GM12878 (cell line): ENCODE measurements at places on chromosomes 2 and 18.

DNA sequence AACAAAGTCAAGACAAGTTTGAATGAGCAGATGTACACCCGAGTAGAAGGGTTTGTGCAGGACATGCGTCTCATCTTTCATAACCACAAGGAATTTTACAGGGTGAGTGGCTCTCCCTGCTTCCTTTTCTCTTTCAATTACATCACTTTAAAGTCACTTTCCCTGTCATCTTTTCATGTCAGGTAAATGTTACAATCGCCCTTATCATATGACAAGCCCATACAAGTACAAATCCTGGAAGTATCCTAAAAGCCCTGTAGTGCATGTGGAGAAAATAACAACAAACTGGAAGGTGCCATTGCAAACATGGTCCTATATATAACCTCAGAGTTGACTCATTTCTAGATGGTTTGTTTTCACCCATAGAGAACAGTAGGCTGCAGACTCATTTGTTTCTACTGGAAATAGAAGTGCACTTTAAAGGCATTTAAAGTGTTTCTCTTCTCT is 126.0 kb downstream of the SP100 start:
- peak; percentile 54 for DNase-seq

GRCh38 chr2:114550895-114551793 is 108.7 kb downstream of the DPP10 start:
- DNase-seq, result no peak

DNA sequence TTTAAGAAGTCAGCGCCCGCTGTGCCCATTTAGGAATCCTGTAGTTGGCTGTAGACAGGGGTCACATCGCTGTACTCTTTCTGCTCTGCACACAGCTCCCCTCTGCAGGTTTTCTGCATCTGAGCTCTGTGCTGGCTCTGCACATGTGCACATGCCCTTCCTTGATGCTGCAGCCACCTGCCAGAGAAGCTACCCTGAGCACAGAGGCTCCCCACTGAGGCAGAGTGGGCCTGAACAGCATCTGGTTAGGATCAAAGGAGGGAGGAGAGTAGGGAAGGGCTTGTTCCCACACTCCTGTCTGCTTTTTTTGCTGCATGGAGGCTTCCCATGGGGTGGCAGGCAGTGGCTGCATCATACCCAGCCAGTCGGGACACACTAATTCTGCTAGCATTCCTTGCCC is 238.9 kb downstream of the FHOD3 start:
- DNase-seq, result no peak

- no peak for DNase-seq
These were observed 177.7 kb upstream of the GULP1 start for GRCh38 chr2:188114014-188114413.

GRCh38 chr2:233234264-233234663 is 17.2 kb upstream of the ATG16L1 start:
- no peak for DNase-seq

DNA sequence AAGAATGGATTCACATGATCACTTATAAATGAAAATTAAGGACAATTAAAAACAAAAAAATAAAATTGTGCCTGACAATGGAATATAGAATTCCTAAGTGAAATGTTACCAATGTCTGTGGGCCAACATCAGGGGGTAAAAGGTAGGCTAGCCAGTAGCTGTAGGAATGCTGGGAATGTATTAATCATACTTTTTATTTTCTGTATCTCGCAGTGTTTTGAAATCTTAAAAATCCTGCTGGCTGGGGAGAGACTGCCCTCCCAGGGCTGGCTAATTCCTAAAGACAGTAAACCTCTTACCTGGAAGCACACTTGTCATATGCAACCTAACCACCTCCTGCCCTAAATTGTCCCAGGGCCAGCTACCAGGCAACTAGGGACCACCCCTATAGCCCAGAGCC is 69.8 kb downstream of the REV1 start:
- no peak for DNase-seq

GRCh38 chr18:36095936-36096519 is 28.7 kb upstream of the RPRD1A start:
- no peak for DNase-seq

GRCh38 chr2:121068851-121069250 is 216.2 kb downstream of the TFCP2L1 start:
- no peak for DNase-seq

DNA sequence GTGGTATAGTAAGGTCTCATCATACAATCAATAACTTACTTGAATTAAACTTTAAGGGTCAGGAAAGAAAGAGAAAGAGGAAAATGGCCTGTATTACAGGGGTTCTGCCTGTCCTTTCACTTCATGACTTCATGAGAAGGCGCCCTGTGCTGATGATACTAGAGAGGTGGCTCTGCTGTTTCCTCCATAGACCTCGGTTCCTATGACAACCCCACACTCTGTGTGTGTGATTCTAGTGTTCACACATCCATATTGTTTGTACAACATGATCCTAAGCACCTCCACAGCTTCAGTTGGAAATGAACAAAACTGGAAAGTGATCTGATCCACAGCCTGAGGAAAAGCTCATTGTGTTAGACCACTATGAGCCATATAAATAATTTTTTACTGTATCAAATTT is 7.0 kb upstream of the REEP1 start:
- DNase-seq, result no peak

GRCh38 chr2:136253288-136254004 is 135.5 kb upstream of the CXCR4 start:
- DNase-seq, result no peak

- no peak for DNase-seq
These were observed 10.0 kb upstream of the STARD7 start for GRCh38 chr2:96218508-96219131.

DNA sequence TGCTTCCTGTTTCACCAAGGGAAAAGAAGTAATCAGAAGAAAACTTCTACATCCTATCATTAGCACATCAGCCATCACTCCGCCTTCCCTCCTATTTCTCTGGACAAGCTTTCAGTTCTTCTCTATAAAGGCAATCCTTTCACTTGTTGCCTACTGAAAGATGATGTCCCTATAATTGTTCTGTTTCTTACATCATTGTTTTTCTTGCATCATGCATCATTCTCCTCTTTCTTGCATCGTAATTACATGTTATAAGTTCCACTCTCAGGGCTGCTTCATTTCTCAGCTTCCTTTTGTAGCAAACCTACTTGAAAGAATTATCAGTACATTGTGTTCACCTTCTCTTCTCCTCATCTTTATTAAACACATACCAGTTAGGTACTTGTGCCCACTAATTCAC is 7.2 kb downstream of the SLC30A6 start:
- DNase-seq, result no peak

DNA sequence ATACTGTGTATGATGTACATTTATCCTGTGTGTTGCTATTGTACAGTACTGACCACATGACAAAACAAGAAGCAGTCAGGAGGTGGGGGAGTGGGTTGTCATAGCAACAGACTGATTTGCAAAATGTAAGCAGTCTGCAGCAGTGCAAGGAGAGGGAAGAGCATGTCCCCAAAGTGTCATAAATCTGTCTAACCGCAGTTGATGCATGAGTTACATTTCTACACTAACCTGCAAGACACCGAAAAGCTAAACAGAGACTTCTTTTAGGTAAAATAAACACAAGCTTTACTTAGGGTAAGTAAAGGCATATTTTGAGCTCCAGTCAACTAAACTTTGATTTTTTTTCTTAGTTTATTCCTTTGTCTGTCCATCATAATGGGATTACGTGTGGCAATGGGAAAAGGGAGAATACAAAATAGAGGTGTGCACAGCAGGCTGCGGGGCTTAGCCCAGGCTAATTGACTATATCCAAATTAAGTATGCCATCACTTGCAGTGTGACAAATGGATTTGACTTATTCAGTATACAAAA is 134.5 kb downstream of the MEIS1 start:
- no peak for DNase-seq

DNA sequence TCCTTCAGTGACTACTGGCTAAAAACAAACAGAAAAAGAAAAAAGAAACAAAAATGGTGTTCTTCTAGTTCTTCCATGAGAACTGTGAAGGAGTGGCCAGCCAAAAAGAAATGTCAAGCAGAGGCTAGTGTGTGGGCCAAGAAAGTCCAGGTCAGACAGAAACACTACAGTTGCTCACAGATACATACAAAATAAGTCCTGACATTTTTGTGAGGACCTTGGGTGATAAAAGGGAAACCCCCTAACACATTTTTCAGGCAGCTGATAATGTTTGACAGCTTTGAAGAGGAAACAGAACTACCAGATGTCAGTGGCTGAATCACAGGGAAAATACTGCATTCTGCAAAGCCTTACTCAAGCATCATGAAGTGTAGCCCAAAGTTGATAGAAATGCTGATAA is 28.1 kb downstream of the ARHGAP25 start:
- no peak for DNase-seq

DNA sequence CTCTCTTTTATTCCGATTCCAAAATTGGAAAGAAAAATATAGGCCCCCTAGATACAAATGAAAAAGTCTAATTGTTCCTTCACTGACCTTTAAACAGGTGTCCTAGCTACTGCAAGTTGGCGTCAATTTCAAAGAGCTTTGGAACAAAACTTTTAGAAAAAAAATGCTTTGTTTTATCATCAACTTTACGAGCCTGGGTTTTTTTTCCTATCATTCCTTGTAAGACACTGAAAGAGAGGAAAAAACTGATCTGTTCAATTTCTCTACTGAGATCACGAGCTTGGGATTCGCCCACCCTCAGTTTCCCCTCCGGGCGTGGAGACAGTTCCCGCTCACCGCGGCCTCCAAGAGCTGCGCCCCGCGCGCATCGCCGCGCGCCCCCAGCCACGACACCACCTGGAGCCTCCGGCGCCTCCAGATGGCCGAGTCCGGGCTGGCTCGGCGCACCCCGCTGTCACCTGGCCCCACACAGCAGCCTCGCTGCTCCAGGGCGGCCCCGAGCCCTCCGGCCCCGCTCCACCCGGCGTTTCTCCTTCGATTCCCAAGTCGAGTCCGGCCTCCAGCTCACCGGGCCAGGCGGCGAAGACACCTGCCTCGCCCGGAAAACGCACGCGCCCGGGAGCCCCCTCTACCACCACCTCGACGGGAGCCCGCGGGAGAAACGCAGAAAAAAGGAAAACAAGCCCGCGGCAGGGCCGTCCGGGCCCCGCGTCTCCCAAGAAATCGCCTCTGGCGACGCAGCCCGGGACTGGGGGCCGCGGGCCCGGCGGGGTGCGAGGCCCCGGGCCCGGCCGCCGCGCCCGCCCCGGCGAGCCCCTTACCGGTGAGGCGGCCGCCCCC is 656 bp downstream of the TBC1D8 start:
- no peak for DNase-seq

GRCh38 chr2:67896076-67896475 is 166.7 kb downstream of the C1D start:
- no peak for DNase-seq

- no peak for DNase-seq
These were observed 81.6 kb upstream of the ALPP start for GRCh38 chr2:232296776-232297525.
